Natural killer cell treated with Interleukin-12 subunit alpha and Interleukin-12 subunit beta and Interleukin-15 and Interleukin-18, amount 100 ng/mL, for 72 hours (primary cell): ENCODE measurements at places on chromosomes 1 and 21. TPM values are rescaled to one million over a fixed set of nuclear protein-coding genes. Genes with fewer than 3 reads are reported as not detected.
A peak's percentile ranks its signal among the peaks of the same experiment; 100 is the strongest.

The RHCE gene
- not detected for total RNA-seq

DNA sequence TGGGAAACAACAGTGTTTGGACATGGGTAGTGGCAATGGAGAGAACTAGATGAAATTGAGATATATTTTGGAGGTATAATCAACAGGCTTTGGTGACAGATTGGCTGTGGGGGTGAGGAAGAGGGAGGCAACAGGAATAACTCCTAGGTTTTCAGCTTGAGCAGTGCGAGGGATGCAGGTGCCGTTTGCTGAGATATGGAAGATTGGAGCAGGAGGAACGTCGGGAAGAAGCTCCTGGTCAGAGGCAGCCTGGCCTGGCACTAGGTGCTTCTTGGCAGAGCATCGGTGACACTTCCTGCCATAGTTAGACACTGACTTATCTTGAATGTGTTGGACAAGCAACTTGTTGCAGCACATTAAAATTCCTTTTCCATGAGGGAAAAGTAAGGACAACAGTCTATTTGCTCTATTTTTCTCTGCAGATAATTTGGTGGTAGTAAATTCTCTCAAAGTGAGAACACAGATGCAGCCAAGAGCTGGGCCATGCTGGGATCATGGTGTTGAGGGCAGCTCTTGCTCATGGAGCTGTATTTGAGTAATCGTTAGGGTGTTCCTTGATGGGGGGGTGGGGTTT, 21.5 kb upstream of the MYSM1 start:
- no peak for DNase-seq

- DNase-seq = no peak
Observed at GRCh38 chr1:115364046-115364779, 26.2 kb upstream of the NGF start.

DNA sequence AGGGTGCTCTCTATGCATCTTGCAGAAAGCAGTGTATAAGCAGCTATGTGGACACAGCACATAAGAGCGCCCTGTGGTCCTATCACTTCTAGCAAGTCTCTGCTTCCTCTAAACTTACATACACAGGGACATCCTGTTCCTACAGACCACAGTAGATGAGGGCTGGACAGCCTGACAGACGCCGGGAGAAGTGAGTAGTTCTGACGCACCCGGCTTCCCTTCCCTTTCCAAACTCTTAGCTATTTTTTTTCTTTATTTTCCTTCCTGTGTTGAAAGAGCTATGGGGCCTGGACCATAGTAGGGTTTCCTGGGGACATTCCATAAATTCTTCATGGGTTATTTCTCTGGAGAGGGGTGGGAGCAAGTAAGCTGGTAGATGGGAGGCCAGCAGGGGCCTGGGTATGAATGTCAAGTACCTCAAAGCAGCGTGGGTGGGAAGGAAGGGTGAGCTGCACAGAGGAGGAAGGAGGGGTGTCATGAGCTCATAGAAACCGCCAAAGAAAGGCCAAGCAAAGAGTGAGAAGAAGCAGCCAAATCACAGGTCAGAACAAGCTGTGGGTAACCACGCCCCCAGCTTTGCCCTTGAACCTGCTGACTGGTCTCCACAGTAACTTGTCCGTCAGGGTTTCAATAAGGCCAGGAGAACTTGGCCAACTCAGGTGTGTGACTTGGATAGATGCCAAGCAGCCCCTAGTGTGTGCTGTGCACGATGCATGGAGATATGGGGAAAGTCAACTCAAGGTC, 36.6 kb downstream of the PLXNA2 start:
- no peak for DNase-seq

The LENEP gene
- 4.3 TPM for total RNA-seq

- peak; percentile 34 for DNase-seq
Observed at GRCh38 chr1:53559854-53560580, 100.8 kb downstream of the DMRTB1 start.

The GPR52 gene
- 15.3 TPM for total RNA-seq

GRCh38 chr1:223887747-223888418, 42.1 kb upstream of the TP53BP2 start:
- DNase-seq = no peak

DNA sequence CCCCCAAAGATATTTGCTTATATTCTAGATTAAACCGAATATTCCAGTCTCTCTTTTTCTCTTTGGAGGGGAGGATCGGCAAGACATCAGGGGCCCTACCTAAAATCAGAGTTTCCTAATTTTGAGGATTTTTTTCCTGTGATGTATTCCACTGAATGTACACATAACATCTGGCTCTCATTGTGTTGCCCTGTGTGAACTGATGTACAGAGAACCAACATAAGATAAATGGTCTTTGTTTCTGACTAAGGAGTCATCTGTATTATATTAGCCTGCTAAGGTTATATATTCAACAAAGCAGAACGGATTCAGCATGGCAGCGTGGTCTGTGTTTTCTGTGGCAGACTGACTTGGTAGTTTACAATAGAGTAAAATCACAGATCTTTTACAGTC, 114.8 kb upstream of the NCAM2 start:
- no peak for DNase-seq

The CYP4A11 gene
- not detected for total RNA-seq

GRCh38 chr1:219296430-219297355, 123.0 kb downstream of the LYPLAL1 start:
- DNase-seq = no peak

- peak; percentile 46 for DNase-seq
Observed at GRCh38 chr21:46152927-46153246, 2.5 kb downstream of the FTCD start.

The OR14K1 gene
- total RNA-seq = not detected

DNA sequence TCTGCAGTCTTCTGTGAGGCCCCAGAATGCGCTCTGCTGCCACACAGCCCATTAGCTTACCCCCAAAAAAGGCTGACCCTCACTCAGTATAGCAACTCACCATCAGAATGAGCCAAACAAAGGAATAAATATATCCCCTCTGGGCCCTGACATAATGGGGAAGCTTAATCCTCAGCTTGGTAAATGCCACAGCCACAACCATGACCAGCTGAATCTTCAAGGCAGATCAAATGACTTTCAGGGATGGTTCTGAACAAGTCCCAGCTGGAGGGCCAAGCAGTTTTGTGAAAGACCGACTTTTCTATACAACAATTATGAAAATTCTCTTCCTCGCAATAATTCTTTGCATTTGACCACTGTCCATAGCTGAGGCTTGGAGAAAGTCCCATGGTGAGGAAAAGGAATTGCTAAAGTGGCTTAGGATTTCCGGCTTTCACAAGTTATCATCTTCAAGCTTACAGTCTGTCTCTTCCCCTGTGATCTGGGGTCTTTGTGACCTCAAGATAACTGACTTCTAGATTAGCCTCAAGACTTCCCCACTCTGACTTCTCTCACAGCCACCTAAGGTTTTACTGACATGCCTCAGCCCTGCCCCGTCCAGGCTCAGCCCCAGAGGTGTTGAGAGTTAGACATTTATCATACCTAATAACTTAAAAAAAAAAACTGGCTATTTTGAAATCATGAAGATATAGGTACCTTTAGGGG, 47.8 kb upstream of the PBX1 start:
- DNase-seq = no peak

DNA sequence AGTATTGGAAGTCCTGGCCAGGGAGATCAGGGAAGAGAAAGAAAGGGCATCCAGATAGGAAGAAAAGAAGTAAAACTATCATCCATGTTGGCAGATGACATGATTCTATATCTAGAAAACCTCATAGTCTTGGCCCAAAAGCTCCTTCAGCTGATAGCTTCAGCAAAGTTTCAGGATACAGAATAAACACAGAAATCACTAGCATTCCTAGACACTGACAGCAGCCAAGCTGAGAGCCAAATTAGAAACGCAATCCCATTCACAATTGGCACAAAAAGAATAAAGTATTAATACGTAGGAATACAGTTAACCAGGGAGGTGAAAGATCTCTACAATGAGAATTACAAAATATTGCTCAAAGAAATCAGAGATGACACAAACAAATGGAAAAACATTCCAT, 44.6 kb downstream of the ZFYVE9 start:
- no peak for DNase-seq

DNA sequence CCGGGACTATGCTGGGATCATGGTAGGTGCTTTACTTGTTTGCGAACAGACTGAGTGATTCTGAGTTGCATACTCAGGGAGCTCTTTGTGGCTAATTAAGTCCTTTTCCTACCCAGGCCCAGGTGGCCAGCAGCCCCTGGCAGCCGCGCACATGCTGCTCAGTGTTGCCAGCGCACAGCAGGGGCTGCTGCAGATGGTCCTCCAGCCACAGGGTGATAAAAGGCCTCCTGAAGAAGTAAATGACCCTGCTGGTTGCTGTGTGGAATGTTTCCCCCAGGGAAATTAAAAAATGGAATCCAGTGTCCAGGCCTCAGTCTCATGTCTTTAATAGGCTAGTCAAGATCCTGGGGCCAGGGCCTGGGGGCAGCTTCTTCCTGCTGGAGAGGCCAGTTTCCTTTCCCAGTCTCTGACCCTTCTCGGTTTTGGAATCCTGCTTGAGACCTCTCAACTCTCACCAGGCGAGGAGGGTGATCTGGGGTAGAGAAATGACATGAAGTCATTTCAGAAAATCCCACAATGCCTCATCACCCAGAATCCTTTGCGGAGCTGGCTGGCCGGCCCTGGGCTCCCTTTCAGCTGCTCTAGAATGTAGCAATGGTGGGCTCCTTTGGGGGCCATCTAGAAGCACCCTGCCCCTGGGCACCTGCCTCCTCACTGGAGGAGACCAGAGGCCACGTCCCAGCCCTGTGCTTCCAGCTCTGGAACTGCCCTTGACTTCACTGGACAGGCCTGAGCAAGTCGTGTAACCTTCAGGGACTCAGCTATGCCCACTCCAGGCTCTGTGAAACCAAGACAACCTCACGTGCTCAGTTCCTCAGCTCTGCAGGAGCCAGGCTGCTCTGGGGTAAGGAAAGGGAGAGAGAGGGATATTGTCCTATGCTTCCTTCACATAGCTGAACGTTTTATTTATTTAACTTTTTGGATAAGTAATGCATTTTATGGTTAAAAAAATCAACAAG, 131.4 kb downstream of the MRPS6 start:
- no peak for DNase-seq

The SLAMF1 gene
- total RNA-seq = 86.2 TPM

DNA sequence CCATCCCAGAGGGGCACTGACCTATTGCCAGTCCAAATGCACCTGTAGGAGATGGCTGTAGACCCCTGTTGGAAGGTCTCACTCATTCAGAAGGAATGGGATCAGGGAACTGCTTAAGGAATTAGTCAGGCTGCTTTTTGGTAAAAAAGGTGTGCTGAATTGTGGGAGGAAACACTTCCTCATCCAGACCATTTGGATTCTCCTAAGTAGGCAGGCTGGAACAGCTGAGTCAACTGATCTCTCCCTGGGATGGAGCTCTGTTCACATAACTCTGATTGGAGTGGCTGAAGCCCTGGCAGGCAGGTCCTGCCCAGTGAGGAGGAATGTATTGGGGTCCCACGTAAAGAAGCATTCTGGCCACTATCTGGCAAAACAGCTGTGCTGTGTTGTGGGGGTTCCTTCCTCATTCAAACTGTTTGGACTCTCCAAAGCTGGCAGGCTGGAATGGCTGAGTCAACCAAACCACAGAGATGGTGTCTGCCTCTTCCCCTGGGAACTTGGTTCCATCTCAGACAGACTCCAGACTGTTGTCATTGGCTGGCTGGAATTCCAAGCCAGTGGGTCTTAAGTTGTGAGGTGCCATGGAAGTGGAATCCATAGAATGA, 70.7 kb upstream of the PDC start:
- no peak for DNase-seq

The OR2L8 gene
- 0.47 TPM for total RNA-seq

GRCh38 chr1:41499591-41499990, 15.1 kb upstream of the EDN2 start:
- no peak for DNase-seq

DNA sequence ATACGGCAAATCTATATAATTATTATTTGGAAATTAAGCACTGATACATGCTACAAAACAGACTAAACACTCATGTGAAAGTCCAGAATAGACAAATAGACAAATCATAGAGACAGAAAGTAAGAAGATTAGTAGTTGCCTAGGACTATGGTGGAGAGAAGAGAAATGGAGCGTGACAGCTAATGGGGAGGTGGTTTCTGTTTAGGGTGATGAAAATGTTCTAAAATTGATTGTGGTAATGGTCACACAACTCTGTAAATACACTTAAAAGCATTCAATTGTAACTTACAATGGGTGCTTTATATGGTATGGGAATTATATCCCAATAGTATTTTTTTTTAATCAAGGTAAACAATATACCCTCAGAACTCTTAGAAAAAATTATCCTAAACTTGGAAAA, 20.4 kb upstream of the ITLN2 start:
- DNase-seq = no peak

- DNase-seq = no peak
Observed at GRCh38 chr1:30950053-30950452, 41.5 kb upstream of the SDC3 start.

DNA sequence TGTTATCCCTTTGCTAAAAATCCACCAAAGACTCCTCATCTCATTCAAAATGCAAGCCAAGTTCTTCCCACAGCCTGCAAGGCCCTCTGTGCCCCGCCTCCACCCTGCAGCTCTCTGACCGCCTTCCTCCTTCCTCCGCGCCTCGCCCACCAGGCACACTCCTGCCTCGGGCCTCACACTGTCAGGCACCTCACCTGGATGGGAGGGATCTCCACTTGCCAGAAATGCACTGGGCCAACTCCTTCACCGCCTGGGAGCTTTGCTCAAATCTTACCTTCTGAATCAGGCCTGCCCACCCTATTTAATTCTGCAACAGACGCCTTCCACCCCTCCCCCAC, 26.2 kb downstream of the PGBD5 start:
- DNase-seq = no peak

DNA sequence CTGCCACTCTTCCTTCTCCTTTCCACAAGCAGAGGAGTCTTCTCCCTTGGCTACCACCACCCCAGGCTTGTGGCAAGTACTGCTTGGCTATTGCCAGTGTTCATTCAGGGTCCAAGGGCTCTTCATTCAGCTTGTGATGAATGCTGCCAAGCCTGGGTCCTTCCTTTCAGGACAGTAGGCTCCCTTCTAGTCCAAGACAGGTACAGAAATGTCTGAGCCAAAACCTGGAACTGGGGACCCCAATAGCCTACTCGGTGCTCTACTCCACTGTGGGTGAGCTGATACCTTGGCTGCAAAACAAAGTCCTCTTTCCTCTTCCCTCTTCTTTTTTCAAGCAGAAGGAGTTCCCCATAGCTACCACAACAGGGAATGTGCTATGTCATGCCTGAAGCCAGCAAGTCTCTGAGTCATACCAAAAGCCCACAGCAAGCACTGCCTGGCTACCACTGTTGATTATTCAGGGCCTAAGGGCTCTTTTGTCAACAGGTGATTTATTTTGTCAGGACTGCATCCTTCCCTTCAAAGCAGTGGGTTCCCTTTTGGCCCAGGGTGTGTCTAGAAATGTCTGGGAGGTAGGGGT, 268.9 kb downstream of the HHAT start:
- no peak for DNase-seq

The FAM177B gene
- total RNA-seq = not detected

GRCh38 chr1:94255476-94255875, 18.1 kb upstream of the ARHGAP29 start:
- DNase-seq = no peak

The APCS gene
- not detected for total RNA-seq

The TSPAN1 gene
- total RNA-seq = not detected

DNA sequence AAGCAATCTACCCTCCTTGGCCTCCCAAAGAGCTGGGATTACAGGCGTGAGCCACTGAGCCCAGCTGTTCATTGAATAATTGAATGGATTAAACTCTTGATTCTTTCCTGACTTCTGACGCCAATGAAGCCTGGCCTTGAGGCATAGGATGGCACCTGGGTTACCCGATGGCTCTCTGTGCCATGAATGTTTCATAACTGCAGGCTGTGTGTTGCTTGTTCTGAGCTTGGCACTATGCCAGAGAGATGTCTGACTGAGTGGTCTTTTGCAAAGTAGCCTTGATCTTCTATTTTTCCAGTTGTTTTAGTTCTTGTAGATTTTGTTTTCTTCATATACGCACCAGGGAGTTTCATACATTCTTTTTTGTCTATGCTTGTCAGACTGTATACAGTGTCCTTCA, 38.5 kb upstream of the AK4 start:
- no peak for DNase-seq
